GM23338 (cell line): ENCODE measurements at places on chromosomes 2 and 18. TPM values are rescaled to one million over a fixed set of nuclear protein-coding genes. Genes with fewer than 3 reads are reported as not detected.

DNA sequence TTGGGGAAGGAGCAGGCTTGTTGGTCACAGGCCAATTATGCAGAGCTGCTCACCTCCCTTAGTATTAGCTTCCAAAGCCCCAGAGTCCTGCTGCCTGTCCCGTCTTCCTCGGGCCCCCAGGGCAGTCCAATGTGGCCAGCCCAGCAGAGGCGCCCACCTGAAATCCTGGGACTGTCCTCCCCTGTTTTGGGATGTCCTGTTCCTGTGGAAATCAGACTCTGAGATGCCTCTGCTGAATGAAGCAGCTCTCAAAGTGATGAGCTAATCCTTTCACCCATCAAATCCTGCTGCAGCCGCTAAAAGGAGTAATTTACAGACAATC is 105.3 kb downstream of the CABLES1 start:
- no peak for DNase-seq

The FBXO15 gene
- 0.21 and 4.1 TPM in 2 replicates for total RNA-seq

- peak; percentile 33 for DNase-seq
Measured at GRCh38 chr18:64974391-64975125, 776.3 kb upstream of the CDH7 start.

The ASTL gene
- total RNA-seq: 1.6 TPM in 1 of 2 replicates, not detected in the other
